ENCODE measurements at places on chromosomes 4 and X. TPM values are rescaled to one million over a fixed set of nuclear protein-coding genes. Genes with fewer than 3 reads are reported as not detected.

GRCh38 chrX:10677490-10677889, 57.1 kb upstream of the MID1 start:
- no peak for DNase-seq

Gene GAGE12F
- not detected for total RNA-seq

Gene UNC5C
- total RNA-seq = 14.3 TPM

DNA sequence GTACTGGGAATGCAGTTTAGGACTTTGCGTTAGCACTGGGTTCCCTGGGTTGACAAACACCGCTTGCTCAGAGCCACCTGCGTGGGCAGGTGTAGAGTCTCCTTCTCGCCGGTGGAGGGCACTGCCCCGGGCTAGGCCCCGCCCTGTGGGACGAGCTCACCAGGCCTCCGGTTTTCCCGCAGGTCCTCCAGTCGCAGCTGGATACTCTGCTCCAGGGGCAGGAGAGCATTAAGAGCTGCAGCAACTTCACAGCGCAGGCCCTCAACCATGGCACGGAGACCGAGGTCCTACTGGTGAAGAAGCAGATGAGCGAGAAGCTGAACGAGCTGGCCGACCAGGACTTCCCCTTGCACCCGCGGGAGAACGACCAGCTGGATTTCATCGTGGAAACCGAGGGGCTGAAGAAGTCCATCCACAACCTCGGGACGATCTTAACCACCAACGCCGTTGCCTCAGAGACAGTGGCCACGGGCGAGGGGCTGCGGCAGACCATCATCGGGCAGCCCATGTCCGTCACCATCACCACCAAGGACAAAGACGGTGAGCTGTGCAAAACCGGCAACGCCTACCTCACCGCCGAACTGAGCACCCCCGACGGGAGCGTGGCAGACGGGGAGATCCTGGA, 49.2 kb upstream of the MND1 start:
- no peak for DNase-seq

DNA sequence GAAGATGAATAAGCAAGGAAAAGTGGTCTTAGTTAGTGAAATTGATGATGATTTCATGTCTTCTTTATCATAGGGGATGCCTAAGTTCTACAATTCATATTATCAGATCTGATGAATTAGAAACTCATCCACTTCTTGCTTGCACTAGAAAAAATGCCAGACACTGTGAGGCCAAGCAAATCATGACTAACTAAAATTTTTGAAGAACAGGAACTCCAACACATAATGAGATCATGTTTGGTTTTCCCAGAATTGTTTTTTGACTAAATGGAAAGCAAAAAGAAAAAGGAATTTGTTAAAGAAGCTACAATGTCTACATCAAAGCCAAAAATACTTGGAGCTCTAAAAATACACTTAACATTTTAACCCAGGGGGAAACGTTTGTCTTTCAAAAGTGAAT, 120.4 kb downstream of the ARSF start:
- no peak for DNase-seq

DNA sequence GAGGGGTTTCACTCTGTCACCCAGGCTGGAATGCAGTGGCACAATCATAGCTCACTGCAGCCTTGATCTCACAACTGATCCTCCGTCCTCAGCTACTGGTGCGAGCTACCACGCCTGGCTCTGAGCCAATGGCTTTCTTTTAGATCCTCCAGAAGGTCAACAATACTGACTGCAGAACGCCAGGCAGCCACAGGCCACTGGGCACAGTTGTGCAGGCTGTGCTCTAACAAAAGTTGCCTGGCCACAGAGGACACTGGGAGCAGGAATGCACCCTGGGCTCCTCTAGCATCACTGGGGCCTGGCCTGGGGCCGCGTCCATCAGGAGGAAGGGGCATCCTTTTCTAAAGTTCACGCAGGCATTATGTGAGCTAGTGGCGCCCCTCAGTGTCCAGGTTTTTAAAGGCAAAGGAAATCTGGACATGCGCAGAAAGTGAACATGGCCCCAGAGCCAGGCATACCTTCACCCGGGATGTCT, 14.9 kb upstream of the PORCN start:
- DNase-seq = no peak

DNA sequence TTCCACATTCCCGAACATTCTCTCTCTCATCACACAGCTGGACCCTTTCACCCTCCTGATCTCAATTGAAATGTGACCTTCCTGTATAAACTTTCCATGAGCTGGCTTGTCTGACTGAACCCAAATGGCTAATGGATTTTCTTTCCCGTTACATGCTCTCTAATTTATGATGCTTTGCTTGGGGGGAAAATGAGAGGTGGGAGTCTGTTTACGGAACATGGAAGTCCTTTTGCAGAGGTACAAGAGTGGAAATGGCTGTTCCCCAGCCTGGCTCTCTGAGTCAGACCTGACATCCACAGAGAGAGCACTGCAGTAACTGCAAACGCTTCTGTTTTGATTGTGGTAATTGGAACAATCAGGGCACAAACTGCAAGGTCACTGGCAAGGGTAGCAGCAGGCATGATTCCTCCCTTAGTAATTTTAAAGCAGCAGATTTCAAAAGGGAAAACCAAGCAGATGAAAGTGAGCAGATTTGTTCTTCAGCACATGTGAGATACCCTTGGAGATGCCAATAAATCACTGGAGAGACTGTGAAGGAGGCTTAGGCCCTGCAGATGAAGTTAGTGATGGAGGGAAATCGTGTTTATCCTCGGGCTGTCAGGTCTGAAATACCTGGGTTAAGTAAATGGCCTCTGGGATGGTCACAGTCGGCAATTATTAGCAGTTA, 83.9 kb downstream of the SNCA start:
- no peak for DNase-seq

GRCh38 chrX:18288716-18289115, 65.8 kb downstream of the SCML2 start:
- DNase-seq = no peak

DNA sequence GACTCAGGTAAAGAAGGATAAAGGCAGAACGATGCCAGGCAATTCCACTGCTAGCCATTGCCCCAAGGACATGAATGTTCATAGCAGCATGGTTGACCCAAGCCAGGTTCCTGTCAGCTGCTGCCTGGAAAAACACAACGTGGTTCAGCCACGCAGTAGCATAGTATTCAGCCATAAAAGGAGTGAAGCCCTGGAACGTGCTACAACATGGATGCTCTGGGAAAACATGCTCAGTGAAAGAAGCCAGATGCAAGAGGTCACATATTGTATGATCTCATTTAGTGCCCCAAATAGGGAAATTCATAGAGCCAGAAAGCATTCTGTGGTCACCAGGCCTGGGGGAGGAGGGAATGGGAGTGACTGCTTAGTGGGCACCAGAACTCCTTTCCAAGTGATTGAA, 129.8 kb downstream of the GPR143 start:
- no peak for DNase-seq

GRCh38 chr4:189516902-189517301, 423.8 kb upstream of the FRG1 start:
- DNase-seq = no peak

- DNase-seq = no peak
Observed at GRCh38 chrX:10756441-10756840, 136.1 kb upstream of the MID1 start.

Gene CSAG2
- not detected for total RNA-seq

GRCh38 chrX:76184276-76184675, 11.4 kb downstream of the PBDC1 start:
- no peak for DNase-seq

DNA sequence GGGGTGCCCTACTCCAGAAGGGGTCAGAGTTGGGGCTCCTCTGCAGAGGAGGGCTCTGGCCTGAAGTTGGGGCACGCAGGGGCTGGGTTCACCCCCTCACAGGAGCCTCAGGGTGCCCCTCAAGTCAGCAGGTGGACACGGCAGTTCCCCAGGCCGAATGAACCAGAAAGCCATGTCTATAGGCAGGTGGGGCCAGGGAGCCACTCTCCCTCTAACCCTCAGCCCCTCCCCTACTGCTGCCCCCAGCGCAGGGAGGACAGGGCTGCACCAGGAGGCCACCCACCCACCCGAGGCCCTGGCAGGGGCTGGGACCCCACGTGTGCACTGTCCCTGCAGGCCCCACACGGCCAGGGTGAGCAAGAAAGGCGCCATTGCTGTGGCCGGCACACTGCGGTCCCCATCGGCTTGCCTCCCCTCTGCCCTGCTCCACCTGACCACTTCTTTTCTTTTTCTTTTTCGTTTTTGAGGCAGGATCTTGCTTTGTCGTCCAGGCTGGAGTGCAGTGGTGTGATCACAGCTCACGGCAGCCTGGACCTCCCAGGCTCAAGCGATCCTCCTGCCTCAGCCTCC, 83.8 kb downstream of the FAM53A start:
- no peak for DNase-seq

DNA sequence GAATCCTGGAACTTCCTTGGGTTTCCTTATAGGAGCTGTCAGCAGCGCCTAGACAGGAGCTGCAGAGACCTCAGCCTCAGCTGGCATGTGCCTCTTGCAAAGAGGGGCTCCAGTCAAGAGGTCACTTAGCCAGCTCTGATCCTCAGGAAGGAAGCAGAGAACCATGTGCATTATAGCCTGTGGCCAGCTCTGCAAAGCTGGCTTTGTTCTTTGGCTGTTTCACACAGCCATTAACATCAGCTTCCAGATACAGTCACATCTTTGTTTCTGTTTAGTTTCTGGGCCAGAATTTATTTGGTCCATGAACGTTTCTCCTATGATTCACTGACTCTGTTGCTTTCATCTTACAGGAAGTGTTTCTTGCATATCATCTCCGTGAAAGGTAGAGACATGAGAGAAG, 92.4 kb downstream of the CC2D2A start:
- DNase-seq = peak; percentile 12

GRCh38 chrX:45351478-45351877, 150.8 kb upstream of the DIPK2B start:
- no peak for DNase-seq

- DNase-seq = no peak
Observed at GRCh38 chr4:183936047-183936446, 30.9 kb downstream of the STOX2 start.

- DNase-seq = no peak
Observed at GRCh38 chrX:103253608-103254007, 1.3 kb downstream of the TCEAL8 start.

Gene MCUB
- total RNA-seq = 31.8 TPM

GRCh38 chr4:138709859-138710258, 305.7 kb upstream of the NOCT start:
- no peak for DNase-seq

Gene TCP11X1
- total RNA-seq = not detected

Gene SPACA5
- not detected for total RNA-seq

GRCh38 chr4:72352711-72353110, 216.3 kb downstream of the ADAMTS3 start:
- no peak for DNase-seq

DNA sequence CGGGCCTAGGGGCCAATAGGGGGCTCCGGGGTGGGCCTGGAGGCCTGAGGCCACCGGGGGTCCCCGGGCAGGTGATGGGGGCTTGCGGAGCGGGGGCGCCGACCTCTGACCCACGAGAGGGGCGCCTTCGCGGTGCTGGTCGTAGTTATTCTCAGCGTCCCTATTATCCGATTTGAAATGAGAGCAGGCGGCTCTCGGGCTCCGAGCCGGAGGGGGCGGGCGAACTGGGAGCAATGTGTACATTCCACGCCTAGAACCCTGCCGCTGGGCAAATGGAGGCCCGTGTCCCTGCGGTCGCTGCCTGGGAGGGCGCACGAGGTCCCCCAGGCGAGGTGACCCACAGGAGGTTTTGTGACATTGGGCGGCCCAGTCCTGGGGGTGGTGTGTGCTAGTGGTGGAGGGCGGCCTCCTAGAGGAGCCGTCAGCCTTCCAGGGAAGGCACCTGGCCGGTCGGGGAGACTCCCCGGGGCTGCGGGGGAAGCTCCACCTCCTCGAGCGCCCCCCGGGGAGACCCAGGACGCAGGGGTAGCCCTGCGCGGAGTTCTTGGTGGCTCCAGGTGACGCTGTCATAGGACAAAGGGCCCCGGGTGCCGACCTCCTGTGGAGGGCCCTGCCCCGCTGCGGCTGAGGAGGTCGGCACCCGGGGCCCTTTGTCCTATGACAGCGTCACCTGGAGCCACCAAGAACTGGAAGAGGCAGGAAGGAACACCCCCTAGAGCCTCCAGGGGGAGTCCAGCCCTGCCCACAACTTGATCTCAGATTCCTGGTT, 102.6 kb upstream of the PRKX start:
- no peak for DNase-seq

Gene RGN
- 2.9 TPM for total RNA-seq

DNA sequence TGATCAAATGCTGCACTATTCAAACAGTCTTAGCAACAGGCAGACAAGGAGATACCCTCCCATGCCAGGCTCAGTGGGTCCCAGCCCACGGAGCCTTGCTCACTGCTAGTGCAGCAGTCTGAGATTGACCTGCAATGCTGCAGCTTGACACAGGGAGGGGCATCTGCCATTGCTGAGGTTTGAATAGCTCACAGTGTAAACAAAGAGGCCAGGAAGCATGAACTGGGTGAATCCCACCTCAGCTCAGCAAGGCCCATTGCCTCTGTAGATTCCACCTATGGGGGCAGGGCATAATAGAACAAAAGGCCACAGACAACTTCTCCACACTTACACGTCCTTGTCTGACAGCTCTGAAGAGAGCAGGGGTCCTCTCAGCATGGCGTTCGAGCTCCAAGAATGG, 26.6 kb upstream of the ZXDB start:
- DNase-seq = no peak

Gene ARHGAP36
- 0.41 TPM for total RNA-seq

Gene RRH
- total RNA-seq = 0.41 TPM

DNA sequence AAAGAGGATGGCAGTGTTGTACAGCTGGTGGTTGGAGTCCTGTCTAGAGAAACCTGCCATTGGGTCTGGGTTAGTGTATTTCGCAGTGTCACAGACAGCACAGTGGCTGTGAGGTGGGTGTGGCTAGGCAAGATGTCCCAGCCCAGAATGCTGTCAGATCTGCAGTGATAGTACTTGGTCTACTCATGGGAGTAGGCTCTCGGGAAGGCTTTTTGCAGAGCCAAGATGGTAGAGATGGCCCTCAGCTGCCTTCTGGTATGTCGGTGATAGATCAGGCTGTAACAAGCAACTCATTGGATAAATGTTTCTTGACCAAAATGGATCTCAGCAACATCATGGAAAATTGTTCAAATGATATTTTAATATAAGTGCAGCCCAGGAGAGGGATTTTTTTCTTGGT, 84.3 kb upstream of the WDR1 start:
- no peak for DNase-seq

Gene PPBP
- 4.1 TPM for total RNA-seq

- no peak for DNase-seq
Observed at GRCh38 chr4:56469489-56470210, 2.2 kb downstream of the SRP72 start.
